ENCODE measurements at places on chromosomes 1 and 21. TPM values are rescaled to one million over a fixed set of nuclear protein-coding genes. Genes with fewer than 3 reads are reported as not detected.

DNA sequence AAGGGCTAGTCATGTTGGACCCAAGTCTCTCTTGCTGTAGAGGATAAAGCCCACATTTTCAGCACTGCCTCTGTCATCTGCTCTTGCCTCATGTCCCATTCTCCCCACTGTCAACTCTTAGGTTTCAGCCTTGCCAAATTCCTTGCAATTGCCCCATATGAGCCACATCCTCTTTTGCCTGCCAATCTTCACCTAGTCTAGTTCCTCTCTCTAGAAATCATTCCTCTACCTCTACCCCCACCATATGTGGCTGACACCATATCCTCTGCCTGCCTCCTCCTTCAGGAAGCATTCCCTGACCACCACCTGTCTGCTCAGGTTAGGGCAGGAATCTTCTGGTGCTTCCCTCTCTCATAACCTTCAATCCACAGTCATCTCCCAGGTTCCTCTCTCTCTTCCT lies 38.2 kb downstream of the SLC9A1 start:
- DNase-seq: no peak

DNA sequence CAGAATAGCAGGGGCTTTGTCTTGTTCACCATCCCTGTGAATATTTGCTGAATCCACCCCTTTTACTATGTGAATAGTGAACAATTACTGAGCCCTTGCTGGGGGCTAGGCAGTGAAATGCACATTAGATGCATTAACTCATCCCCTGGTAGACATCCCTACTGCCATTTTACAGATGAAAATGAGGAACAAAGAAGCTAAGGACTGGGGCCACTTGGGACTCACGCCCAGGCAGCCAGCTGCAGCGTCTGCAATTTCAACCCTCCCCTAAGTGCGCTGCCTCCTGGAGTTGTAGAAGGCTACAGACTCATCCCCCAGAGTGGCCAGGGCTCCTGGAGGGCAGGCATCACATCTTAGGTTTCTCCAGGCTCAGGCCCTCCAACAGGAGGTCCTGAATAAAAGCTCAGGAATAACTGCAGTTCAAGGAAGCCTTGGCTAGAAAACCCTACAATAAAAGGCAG lies 31.6 kb downstream of the CAPZB start:
- no peak for DNase-seq

GRCh38 chr1:217272385-217272784 lies 358.5 kb downstream of the GPATCH2 start:
- no peak for DNase-seq

DNA sequence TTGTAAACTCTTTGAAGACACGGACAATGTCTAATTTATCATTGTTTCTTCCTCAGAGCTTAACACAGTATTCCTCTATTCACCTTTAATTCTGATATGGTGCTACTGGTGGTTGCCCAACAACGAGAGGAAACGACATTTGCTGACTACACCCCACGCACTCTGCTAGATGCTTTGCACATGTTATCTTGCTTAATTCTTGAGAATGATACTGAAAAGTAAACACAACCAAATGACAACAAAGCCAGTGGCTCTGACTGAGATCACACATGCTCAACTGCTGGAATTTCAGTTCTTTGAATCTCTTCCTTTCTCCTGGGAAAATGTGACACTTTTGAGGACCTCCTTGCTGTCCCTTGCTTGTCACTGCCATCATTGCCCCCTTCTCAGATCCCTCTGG lies 37.2 kb upstream of the DDAH1 start:
- no peak for DNase-seq

- DNase-seq: no peak
Observed at GRCh38 chr1:97920276-97920831, 480 bp downstream of the DPYD start.

Gene RRP1B
- total RNA-seq: 24.3 TPM

Gene ZZZ3
- total RNA-seq: 35.1 TPM

DNA sequence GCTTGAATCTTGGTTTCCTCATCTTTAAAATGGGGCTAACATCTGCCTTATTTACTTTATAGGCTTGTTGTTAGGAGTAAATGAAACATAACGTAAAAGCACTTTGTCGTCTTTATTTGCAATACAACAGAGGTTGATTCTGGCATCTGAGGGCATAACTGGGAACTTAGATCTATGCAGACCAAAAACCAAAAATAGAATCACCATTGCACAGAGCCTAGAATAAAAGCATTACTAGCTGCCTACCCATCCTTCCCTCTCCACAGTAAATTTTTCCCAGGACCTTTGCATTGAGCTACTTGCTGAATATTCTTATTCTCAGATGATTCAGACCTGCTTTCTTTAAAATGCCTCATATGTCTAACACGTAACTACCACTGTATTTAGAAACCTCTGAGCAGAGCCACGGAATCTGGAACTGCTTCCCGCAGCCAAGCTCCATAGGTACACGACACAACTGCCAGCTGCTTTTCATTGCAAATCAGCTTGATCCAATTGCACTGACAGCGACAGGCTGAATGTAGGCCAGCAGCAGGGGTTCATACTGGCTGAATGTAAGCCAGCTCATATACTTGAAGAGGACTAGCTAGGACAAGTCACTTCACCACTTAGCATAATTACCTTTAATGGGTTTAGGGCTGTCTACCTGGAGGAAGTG lies 33.2 kb upstream of the SERBP1 start:
- no peak for DNase-seq

Gene CD5L
- total RNA-seq: not detected

Gene YRDC
- 16.2 TPM for total RNA-seq

DNA sequence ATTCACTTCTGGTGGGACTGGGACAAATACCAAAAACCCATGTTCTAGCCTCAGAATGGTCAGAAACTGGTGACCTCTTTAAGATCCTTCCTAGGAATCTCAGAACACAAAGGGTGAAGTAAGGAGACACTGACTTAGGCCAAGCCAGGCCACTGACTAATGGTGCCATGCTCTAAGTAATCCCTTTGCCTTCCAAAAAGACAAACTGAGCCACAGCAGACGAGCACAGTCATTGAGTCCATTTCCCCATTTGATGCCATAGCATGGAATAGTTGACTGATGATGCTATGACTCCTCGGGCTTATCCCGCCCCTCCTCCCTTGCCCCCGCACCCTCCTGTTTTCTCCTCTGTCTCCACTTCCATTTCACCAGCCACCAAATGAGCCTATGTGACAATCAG lies 145.8 kb upstream of the ZNF648 start:
- DNase-seq: no peak

Gene LAMTOR2
- total RNA-seq: 65.5 TPM

DNA sequence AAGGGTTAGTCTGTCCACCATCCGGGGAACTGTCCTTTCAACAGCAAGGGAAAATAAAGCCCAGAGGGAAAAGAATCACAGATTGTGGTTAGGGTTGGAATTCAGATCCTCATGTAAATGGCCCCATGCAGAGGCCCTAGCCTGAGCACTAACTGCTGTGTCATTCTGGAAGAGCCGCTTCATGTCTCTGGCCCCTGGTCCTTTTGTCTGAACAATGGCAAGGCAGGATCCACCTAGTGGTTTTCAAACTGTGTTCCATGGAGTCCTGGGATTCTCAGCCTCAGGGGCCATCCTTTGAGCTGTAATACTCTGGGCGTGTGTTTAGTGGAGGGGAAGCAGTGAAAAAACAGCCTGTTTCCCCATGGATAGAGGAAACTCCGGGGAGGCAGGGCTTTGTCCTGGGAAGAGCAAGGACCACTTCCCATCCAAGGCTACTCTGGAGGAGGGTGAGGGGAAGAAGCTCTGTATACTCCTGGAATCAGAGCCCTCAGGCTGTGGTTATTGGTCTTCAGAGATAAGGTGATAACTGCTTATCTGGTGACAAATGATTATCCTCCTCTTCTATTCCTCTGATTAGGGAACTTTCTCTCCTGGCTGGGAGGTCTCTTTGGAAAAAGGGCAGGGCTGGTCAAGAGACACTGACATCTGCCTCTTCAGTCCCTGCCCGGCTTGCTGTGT lies 19.2 kb downstream of the PAX7 start:
- no peak for DNase-seq

DNA sequence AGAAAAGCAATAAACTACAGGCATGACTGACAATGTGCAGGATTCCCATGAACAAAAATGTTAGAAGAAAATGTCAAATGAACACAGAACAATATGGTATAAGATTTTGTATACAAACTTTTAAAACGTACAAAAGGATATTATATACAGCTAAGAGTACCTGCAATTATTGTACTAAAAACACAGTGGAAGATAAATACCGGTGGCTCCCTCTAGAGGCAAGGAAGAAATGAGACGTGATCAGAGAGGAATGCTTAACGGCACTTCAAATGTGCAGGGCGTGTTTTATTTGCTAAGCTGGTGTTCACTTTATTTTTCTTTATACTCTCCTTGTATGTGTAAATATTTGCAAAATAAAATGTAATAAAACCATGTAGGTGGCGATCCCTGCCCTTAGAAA lies 191.8 kb upstream of the SAMSN1 start:
- no peak for DNase-seq

Gene CFHR4
- total RNA-seq: not detected

- no peak for DNase-seq
Observed at GRCh38 chr1:119862276-119862675, 34.0 kb downstream of the ADAM30 start.

DNA sequence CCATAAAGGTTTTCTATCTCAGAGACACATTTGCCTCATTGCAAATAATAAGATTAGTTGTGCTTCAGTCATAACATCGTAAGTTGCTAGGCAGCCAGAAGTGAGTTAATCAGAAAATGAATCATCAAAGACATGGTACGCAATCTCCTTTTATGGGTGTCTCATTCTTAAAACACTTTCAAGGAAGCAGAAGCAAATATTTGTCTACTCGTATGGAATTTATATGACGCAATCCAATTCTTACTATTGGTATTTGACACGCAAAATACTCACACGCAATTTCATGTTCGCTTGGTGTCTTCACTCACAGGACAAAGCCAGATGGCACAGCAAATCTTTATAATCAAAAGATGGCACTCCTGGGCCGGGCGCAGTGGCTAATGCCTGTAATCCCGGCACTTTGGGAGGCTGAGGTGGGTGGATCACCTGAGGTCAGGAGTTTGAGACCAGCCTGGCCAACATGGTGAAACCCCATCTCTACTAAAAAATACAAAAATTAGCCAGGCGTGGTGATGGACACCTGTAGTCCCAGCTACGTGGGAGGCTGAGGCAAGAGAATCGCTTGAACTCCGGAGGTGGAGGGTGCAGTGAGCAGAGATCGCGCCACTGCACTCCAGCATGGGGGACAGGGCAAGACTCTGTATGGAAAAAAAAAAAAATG lies 56.4 kb downstream of the HLCS start:
- no peak for DNase-seq

DNA sequence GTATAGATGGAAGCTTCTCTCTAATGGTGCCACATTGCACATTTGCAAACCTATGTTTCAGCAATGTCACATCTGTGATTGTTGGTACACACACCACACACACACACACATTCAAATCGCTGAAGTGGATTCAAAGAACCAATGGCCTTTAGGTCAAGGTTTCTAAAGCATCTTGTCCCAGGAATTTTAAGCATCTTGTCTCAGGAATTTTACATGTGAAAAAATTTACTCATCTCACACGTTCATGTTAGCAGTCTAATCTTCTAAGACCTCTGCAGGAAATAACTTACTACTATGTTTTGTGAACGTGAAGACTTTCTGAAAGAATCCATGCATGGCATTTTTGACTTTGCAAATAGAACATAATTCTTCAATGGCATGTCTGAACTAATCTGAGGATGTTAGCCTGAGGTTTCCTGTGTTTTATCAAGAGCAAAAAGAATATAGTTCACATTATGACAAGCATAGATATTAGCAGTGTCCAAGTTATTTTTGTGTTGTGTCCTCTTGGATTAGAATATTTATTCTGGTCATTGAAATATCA lies 125.1 kb downstream of the CYYR1 start:
- DNase-seq: no peak

GRCh38 chr1:180779584-180779983 lies 133.1 kb upstream of the KIAA1614 start:
- no peak for DNase-seq

Gene CRNN
- total RNA-seq: not detected

- no peak for DNase-seq
Observed at GRCh38 chr1:44237721-44238457, 24.6 kb downstream of the DMAP1 start.

GRCh38 chr1:147273409-147274336 lies 31.2 kb downstream of the CHD1L start:
- no peak for DNase-seq

DNA sequence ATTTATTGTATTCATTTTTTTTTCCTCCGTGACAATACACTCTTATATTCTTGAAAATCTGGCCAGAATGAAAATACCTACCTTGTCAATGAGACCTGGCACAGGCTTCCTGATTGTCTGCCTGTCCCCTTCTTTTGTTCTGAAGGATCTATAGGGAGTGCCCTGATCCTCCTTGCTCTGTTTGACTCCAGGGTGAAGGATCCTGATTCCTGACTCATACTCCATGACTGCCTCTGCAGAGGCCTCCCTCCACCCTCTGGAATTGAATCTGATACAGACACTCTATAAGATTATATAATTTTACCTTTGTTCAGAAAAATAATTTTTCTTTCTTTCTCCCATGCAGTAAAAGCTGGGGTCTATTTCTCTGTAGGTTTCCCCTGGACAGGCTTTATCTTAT lies 116.2 kb downstream of the HMCN1 start:
- DNase-seq: no peak

DNA sequence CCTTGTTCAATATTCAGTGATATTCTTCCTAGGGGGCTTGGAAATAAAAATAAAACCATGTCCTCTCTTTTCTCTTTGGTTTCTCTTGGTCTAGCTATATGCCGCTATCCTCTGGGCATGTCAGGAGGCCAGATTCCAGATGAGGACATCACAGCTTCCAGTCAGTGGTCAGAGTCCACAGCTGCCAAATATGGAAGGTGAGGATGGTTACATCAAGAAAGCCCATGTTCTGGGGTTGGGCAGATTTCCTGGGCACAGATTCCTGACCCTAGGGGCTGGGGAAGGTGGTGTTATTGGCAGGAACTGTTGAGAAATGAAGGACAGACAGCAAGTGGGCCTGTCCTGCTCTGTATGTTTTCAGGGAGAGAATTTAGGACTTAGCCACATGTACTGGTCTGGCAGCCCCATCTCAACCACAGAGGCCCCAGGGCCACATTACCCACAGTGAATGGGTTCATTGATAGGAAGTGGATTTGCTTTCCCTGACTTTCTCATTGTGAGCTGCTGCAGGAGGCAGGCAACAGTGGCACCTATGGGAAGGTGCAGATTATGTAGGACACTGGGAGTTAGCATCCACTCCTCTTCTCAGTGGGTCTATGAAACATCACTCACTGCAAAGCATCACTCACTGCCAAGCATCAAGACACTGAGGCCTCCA lies 37.4 kb upstream of the HSD17B7 start:
- DNase-seq: no peak

Gene NECTIN4
- total RNA-seq: not detected

GRCh38 chr21:45169001-45169400 lies 94.6 kb downstream of the ADARB1 start:
- DNase-seq: no peak

Gene NTNG1
- not detected for total RNA-seq

GRCh38 chr21:29194847-29195246 lies 64.4 kb downstream of the MAP3K7CL start:
- DNase-seq: no peak

- no peak for DNase-seq
Observed at GRCh38 chr1:70504176-70504820, 93.2 kb downstream of the CTH start.

Measured in mesenteric fat pad (tissue), 1 donor.